Dorsolateral prefrontal cortex (tissue), 122 donors: ENCODE measurements at places on chromosomes 6 and 20. TPM values are rescaled to one million over a fixed set of nuclear protein-coding genes. Genes with fewer than 3 reads are reported as not detected.
A peak's percentile ranks its signal among the peaks of the same experiment; 100 is the strongest.

GRCh38 chr20:8036771-8037170 lies 17.2 kb upstream of the TMX4 start:
- DNase-seq: no peak

The TP53TG5 gene
- 15.3 TPM for total RNA-seq

The CCN6 gene
- not detected for total RNA-seq

GRCh38 chr6:147579667-147580066 lies 71.2 kb downstream of the SAMD5 start:
- DNase-seq: no peak

- DNase-seq: no peak
Measured at GRCh38 chr6:135328136-135328535, 147.0 kb downstream of the MYB start.

- DNase-seq: no peak
Measured at GRCh38 chr6:16446273-16446672, 207.9 kb downstream of the GMPR start.

The APOBEC2 gene
- total RNA-seq: not detected

The AAR2 gene
- 14.0 TPM for total RNA-seq

- DNase-seq: no peak
Measured at GRCh38 chr20:46850416-46850815, 44.2 kb upstream of the EYA2 start.

DNA sequence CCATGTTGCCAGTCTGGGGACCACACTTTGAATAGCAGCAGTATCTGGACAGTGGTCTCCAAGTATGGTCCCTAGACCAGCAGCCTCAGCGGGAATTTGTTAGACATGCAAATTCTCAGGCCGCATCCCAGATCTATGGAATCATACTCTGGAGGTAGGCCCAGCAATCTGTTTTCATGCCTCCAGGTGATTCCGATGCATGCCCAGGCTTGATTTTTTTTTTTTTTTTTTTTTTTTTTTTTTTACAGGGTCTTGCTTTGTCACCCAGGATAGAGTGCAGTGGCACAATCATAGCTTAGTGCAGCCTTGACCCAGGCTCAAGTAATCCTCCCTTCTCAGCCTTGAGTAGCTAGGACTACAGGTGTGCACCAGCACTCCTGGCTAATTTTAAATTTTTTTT lies 682 bp upstream of the SLA2 start:
- no peak for DNase-seq

- no peak for DNase-seq
Measured at GRCh38 chr6:52499681-52500236, 77.1 kb downstream of the TRAM2 start.

- DNase-seq: no peak
Measured at GRCh38 chr6:52849137-52849536, 8.5 kb upstream of the GSTA5 start.

DNA sequence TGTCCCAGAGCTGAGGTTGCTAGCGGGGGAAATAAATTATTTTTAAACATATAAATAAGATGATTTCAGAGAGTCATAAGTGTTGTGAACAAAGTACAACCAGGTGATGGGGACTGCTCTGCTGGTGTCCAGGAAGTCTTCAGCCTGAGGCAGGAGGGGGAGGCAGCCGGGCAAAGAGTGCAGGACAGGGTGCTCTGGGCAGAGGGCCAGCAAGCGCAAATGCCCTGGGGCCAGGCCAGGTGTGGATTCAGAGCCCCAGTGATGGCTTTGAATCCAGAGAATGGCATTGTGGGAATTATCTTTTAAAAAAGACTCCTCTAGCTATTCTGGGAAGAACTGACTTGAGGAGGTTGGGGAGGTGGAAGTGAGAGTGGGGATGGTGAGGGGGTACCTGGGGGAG lies 1.6 kb downstream of the CLPSL1 start:
- no peak for DNase-seq

The GPSM3 gene
- 7.6 TPM for total RNA-seq

- DNase-seq: no peak
Measured at GRCh38 chr6:144689503-144690040, 404.4 kb downstream of the UTRN start.

- no peak for DNase-seq
Measured at GRCh38 chr6:25418454-25419052, 139.4 kb downstream of the CARMIL1 start.

The ATP9A gene
- 230 TPM for total RNA-seq

DNA sequence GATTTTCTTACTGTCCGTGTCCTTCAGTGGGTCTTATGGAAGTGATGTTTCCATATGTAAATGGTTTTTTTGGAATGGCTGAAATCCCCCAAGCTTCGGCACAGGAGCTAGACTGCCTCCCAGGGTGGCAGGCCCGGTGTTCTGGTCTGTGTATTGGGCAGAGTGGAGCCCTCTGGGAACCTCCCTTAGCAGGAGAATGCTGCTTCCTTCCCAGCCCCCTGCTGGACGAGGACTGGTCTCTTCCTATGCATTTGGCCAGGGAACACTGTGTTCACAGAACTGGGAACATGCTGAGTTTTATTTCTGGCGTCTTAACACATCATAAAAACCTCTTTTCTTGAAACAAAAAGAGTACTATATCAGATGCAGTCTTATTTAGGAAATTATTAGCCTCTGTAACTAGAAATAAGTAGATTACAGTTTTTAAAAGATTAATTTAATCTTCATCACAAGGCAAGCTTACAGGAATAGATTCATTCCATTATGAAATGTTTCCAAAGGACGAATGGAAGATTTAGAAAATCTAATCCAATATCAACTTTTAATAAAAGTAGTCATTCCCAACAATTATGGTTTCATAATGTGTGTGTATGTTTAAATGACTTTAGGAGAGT lies 56.6 kb downstream of the SYTL3 start:
- DNase-seq: peak; percentile 24

GRCh38 chr6:102581378-102582124 lies 1188.0 kb downstream of the GRIK2 start:
- DNase-seq: no peak

- DNase-seq: no peak
Measured at GRCh38 chr20:48158014-48158413, 372.7 kb upstream of the SULF2 start.

DNA sequence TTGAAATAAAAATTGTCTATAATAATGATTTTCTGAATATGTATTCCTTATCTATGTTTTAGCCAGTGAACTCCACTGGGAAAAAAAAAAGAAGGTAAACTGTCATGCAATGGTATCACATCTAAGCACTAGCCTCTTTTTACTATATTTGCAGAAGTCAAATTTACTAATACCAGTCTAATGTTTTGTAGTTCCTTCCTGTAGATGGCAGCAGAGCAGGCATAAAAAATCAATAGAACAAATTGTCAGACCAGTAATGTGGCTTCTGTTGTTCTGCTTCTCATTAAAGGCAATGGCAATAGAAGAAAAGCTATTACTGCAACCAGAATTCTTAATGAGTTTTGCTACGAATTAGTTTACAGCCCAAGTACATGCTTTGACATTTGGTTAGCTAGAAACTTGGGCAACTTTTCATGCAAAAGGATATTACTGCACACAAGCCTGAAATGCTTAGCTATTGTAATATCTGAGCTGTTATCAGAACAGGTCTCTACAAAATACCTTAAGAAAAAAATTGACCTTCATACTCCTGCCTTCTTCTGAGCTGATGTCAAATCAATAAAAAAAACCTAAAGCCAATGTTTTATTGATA lies 476.9 kb downstream of the KHDRBS2 start:
- no peak for DNase-seq

DNA sequence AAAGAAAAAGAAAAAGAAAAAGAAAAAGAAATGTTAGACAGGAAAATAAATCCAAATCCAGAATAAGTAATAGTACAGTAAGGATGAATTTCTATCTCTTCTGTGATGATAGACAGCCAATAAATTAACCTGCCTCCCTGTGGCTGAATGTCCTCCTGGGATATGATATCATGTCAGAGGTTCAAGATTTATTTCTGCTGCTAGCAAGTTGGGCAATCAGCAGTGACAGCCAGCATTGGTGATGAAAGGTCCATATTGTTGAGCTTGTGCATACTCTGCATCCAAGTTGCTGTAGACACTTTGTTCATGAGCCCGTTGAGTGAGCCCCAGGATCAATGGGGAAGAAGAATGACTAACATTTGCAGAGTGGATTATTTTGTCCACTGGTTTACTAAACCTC lies 44.9 kb upstream of the CEP85L start:
- no peak for DNase-seq

The GSTA4 gene
- total RNA-seq: 50.2 TPM
